Hypothalamus (tissue), 51 donors: ENCODE measurements at places on chromosomes 2 and 18.

DNA sequence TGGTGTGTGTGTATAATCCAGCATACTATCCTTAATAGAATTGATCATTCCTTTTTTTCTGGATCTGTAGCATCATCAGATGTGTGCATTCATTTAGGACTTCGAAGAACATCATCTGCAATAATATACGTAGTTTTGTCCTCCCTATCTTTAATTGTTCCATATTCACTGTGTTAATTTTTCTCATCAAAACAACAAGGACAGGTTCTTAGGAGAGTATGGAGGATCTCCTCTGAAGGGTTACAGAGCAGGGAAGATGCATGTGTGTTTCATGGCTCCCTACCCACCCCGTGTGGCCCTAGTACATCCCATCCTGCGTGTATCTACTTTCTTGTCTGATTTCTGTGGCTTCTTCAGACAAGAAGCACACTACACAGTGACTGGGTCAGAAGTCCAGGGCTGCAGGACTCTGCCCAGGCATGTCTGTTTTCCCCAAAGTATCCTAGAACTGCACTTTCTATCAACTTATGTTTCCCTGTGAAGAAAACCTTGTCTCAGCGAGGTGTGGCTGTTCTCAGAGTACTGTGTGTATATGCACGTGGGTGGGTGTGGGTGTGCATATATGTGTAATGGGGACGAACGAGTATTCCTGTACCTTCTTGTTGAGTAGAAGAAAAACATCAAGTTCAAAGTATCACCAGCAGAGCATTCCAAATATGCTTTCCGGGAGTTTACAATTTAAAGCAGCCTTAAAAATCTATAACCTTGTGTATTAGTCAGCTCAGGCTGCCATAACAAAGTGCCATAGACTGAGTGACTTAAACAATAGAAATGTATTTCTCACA is 220.4 kb upstream of the FOSL2 start:
- no peak for DNase-seq

DNA sequence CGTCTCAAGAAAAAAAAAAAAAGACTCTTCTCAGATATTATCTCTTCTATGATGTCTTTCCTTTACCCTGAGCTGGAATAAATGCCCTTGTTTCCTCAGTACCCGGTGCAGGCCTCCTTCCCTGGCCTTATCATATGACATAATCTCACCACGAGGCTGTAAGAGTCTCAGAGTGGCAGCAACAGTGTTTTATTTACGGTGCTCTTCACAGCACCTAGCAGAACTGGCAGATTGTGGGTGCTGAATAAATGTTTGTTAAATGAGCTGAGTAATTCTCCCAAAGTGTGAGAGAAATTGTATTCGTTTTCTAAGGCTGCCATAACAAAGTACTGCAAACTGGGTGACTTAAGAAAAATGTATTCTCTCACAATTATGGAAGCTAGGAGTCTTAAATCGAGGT is 82.8 kb upstream of the CD28 start:
- no peak for DNase-seq

DNA sequence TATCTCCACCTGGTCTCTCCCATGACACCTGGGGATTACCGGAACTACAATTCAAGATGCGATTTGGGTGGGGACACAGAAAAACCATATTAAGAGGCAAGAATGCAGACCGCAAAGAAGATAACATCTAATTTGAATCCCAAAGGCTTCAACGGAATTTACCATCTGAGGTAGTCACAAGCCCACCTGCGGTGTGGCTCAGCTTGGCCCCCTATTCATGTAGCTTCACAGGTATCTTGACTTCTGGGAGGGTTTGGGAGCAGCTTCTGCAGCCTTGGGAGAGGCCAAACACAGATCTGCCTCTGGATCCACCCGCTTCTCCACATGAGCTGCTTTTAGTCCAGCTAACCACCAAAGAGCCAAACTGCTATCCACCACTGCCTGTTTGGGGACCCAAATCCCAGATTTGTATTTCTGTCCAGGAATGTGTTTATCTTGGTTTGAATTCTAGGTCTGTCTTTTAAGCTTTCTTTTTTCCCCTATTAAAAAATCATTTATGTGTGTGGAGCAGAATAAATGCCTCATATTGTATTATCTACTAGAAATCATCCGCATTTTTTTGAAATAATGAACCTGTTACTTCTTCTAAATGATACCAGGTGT is 247.6 kb downstream of the DLGAP1 start:
- DNase-seq, result no peak

DNA sequence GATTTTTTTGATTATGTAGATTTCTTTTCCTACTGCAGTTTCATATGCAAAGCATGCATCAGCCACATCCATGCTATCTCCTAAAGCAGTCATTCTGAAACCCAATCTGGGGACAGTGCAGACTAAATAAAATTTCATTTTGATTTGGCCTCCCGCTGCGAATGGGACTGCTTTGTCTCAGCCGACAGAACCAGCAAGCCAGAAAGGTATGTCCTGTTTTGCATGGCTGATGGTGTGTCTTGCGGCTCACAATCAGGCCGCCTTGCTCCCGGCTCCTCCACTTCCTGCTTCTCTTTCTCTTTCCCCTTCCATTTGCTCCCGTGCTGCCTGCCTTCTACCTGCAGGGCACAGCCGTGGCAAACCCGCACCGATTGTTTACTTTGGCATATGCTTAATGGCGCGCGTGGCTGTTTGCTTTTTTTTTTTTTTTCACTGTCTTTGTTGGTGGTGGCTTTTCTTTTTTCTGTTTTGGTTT is 419.6 kb upstream of the POU3F3 start:
- no peak for DNase-seq

GRCh38 chr18:29225351-29225750 is 1048.4 kb upstream of the CDH2 start:
- DNase-seq, result no peak

- no peak for DNase-seq
Observed at GRCh38 chr2:188079196-188079595, 212.5 kb upstream of the GULP1 start.

GRCh38 chr2:180652794-180653193 is 327.6 kb upstream of the UBE2E3 start:
- no peak for DNase-seq

DNA sequence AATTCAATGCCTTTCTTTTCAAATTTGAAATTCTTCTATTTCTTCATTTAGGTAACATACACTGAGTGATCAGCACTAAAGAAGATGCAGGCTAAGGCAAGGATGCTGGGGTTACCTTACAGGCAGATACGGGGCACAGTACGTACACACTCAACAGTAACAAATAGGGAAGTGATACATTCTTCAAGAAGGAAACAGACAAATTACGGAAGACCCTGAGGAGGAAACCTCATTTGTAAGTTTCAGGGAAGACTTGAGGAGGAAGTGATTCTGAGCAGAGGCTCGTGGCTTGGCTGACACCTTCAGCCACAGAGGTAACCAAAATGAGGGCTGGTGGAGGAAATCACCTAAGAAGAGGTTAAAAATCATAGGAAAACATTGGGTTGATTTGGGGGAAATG is 1108.3 kb upstream of the KLHL29 start:
- no peak for DNase-seq

- DNase-seq, result no peak
Observed at GRCh38 chr2:189576396-189576795, 4.2 kb downstream of the SLC40A1 start.

DNA sequence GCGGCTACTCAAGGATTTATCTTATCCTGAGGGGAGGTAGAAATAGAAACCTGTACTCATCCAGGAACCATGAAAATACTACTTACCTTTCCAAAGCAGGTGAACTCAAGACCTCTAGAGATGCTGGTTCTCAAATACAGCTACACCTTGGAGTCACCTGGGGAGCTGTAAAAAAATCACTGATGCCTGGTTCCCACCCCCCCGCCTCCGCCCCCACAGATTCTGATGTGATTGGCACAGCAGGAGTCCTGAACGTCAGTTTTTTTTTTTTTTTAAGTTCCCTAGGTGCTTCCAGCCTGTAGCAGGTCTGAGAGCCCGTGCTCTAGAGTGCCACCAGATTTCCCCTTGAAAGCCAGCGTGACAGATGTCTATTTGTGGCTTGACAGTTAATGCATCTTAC is 113.6 kb downstream of the MRO start:
- no peak for DNase-seq

DNA sequence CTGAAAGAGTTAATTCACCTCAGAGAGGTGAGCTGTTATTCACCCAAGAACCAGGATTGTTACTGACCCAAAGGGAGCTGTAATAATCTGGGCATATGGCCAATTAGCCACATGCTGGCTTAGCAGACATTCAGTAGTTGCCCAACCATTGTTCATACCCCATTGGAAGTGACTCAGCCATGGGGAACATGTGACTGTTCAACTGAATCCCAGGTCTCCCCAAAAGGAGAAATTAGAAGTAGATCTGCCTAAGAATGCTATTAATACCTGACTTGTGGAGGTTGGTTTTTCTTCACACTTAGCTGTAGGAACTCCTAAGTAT is 272.6 kb upstream of the UBE2E3 start:
- DNase-seq, result no peak

DNA sequence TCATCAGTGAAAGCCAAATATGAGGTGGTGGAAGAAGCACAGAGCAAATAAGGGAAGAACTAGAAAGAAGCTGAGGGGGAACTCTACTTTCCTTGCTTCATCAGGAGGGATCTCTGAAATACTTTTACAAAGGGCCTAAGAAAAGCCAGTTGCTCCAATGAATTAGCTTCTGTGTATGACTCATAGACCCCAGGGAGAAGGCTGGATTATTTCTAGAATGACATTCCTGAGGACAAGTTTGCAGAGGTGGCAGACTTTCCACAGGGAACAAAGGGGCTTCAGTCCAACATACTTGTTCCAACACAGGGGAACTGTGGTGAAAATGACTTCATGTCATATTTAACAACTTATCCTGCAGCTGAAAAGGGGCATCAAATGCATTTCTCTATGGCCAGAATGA is 29.0 kb downstream of the DOK1 start:
- DNase-seq, result no peak

DNA sequence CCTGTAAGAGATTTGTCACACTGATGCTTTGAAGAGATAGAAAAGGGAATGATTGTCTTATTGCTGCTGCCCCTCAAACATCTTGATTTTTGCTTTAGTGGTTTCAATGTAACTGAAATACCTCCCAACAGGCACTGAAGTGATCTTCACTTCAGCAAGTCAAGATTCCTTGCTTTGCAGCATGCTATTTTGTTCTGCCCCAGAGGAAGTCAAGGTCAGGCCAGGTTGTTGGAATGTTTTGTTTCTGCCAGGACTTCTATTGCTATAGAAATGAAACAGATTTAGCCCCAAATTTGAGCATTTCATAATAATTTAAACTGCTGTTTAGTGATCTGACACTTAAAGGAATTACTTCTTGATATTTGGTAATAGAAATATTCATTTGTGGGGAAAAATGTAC is 277.6 kb downstream of the ZNF804A start:
- DNase-seq, result no peak

DNA sequence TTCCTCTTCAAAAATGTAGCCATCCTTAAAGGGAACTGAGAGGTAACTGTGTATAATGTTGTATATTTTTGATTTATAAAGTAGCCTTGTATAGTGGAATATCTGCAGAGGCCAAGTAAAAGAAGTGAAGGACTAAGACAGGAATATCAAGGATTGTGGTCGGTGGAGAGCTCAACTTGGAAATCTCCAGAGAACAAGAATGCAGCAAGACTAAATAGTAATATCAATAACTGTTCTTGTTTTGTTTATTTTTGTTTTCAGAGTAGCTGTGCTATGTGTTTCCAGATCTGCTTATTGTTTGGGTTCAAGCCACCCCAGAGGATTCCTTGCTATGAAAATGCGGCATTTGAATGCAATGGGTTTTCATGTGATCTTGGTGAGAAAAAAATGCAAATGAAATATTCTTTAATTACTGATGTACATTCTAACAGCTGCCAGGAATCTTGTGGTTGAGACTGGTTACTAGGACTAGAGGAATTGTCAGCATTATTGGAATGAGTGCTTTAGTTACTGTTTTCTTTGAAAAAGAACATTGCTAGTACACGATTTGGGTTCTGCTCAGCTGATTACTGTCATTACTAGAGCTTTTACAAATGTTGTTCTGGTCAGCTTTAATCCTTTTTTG is 25.0 kb downstream of the FASTKD2 start:
- no peak for DNase-seq

- peak; percentile 52 for DNase-seq
Observed at GRCh38 chr18:2656237-2656980, 883 bp downstream of the SMCHD1 start.

DNA sequence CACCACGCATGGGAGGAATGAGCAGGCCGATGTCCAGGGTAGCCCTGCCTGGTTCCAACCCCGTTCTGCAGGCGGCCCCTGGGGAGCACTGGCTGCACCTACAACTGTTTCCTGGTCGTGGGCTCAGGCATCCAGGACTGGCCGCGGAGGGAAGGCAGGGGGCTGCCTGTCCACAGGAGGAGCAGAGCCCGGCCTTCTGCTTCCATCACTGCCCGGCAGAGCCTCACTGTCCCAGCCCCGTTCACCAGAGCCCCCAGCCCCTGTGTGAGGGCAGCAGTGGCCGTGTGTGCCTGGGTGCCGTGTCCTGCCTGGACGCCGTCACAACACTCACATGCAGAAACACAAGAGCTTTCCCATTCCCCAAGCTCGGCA is 56.2 kb downstream of the KCNG2 start:
- no peak for DNase-seq

- no peak for DNase-seq
Observed at GRCh38 chr18:73136134-73136533, 268.3 kb upstream of the NETO1 start.

DNA sequence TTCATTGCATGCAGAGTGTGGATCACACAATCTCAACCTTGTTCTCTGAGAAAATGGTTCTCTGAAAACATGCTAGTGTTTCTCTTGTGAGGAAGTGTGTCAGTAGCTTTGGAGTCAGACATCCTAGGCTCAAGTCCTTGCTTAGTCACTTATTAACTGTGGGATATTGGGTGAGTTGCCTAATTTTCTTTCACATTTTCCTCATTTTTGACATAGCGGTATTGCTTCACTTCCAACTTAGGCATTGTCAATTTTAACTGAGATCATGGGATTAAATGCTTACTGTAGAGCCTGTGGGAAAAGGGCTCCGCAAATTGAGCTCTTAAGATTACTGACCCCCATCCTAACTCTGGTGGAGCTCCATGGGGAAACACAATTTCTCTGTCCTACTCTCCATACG is 622.2 kb downstream of the CNTNAP5 start:
- DNase-seq, result no peak

- no peak for DNase-seq
Observed at GRCh38 chr2:28263690-28264089, 129.0 kb upstream of the FOSL2 start.

DNA sequence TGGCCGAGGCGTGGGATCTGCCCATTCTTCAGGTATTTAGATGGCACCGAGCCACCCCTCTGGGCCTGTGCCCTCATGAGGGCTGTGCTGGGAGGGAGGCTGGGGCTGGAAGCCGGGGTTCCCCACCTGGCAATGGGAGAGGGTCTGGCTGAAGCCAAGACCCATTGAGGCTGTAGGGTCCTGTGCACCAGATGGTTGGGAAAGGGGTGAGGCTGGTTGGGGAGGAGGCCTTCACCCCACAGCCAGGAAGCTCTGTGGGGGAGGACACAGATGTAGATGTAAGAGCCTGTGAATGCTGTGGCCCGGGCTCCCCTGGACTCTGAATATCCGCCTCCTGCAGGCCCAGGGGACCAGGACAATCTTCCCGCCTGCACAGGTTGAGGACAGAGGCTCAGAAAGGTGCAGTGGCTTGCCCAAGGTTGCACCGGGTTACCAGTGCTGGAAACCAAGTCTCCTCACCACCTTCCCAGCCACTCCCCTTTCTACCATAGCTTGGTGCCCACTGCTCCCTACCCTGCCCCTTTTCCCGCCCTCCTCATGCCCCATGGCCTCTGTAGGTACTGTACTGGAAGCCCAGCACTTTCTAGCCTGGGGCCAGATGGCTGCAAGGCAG is 49.7 kb downstream of the PDCL3 start:
- no peak for DNase-seq
